ENCODE measurements at places on chromosomes 16 and 17.

DNA sequence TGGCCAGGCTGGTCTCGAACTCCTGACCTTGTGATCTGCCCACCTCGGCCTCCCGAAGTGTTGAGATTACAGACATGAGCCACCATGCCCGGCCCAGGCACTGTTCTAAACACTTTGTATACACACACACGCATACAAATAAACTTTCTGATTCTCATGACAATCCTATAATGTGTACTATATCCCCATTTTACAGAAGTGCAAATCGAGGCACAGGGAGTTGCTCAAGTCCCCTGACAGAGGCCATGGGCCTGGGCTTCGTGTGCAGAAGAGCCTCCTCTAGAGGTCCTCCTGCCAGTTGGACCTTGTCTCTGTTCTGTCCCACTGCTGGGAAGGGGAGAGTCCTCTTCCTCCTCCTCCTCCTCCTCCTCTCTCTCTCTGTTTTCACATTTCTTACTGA, 9.9 kb upstream of the GPRC5B start:
- no peak for DNase-seq

GRCh38 chr16:69105501-69106361, at the start of gene HAS3:
HAS3 (plus strand) TSS chr16:69105653; CDS start chr16:69109396, 3,743 bp downstream.
- no peak for DNase-seq

- no peak for DNase-seq
Measured at GRCh38 chr17:51154176-51154575, 817 bp downstream of the NME1 start.

- DNase-seq = no peak
Measured at GRCh38 chr17:77965352-77965751, 6.8 kb downstream of the TNRC6C start.

Measured in brain pericyte (primary cell).